ENCODE measurements at places on chromosomes 1 and 21. TPM values are rescaled to one million over a fixed set of nuclear protein-coding genes. Genes with fewer than 3 reads are reported as not detected.

GRCh38 chr1:210650403-210650802, 321.7 kb downstream of the HHAT start:
- H3K4me3 ChIP-seq = no peak overlapping the region
- H3K4me1 ChIP-seq = peaks cover 4% of the 10 kb centered on the region
- H3K27ac ChIP-seq = no peak overlapping the region
- no peaks in the 10 kb centered on the region for H3K27me3 ChIP-seq

DNA sequence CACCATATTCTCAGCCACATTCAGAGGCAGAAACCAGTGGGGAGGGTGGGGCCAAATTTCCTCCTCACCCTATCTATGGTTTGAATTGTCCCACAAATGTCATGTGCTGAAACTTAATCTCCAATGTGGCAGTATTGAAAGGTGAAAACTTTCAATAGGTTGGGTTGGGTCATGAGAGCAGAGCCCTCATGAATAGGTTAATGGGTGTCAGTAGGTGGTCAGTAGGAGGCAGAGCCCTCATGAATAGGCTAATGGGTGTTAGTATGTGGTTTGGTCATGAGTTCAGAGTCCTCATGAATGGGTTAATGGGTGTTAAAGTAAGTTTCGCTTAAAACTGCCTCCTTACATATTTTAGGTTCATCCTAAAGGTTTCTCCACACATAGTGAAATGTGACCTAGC, 170.0 kb downstream of the FCRL5 start:
- H3K36me3 ChIP-seq = no peaks in the 10 kb centered on the region
- H3K4me1 ChIP-seq = no peaks in the 10 kb centered on the region
- no peaks in the 10 kb centered on the region for H3K27me3 ChIP-seq
- no peak overlapping the region for H3K27ac ChIP-seq
- no peak for DNase-seq

GRCh38 chr1:101394041-101394440, 157.2 kb downstream of the S1PR1 start:
- no peak for DNase-seq
- H3K27me3 ChIP-seq = no peaks in the 10 kb centered on the region
- H3K4me1 ChIP-seq = no peaks in the 10 kb centered on the region
- H3K4me3 ChIP-seq = no peak overlapping the region
- H3K27ac ChIP-seq = no peak overlapping the region

DNA sequence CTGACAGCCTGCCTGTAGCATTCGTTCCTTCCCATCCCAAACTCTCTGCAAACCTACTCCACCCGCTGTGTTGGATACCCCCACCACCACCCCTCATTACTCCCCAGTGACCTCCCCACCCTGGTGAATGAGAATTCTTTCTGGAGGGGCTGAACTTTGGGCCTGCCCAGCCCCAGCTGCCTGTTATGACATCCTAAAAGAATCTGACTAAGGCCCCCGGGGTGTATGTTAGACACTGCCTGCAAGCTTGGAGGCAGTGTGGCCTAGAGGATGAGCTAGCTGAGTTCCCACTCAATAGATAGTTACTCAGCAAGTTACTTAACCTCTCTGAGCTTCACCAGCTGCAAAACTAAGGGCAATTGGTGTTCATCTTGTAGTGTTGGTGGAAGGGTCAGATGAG, 110.2 kb upstream of the FGGY start:
- no peak for DNase-seq
- no peaks in the 10 kb centered on the region for H3K27me3 ChIP-seq
- no peaks in the 10 kb centered on the region for H3K36me3 ChIP-seq
- peaks cover 5% of the 10 kb centered on the region for H3K4me1 ChIP-seq
- no peak overlapping the region for H3K4me3 ChIP-seq

Gene CFAP141
- 38.3 TPM for polyA plus RNA-seq

Gene SLC6A17
- polyA plus RNA-seq = 3.6 TPM

Data from testis (tissue), 5 donors.